ENCODE measurements at places on chromosomes 11 and 22.
A peak's percentile ranks its signal among the peaks of the same experiment; 100 is the strongest.

DNA sequence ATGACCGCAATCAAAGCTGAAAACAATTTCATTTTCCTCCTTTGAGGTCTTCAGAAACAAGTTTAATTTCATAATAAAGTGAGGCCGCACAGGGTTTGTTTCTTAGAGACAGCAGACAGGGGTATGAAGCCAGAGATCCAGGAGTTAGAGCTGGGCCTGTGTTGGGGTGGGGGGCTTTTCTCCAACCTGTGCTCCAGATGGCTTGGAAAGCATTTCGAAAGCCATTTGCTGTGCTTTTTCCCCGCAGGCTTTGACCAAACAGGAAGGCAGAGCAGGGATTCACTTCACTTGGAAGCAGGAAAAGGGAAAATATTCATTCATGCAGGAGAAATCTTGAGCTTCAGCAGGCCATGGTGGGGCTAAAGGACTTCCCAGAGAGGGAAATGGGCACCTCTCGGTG lies 617.4 kb downstream of the SOX6 start:
- DNase-seq = no peak

DNA sequence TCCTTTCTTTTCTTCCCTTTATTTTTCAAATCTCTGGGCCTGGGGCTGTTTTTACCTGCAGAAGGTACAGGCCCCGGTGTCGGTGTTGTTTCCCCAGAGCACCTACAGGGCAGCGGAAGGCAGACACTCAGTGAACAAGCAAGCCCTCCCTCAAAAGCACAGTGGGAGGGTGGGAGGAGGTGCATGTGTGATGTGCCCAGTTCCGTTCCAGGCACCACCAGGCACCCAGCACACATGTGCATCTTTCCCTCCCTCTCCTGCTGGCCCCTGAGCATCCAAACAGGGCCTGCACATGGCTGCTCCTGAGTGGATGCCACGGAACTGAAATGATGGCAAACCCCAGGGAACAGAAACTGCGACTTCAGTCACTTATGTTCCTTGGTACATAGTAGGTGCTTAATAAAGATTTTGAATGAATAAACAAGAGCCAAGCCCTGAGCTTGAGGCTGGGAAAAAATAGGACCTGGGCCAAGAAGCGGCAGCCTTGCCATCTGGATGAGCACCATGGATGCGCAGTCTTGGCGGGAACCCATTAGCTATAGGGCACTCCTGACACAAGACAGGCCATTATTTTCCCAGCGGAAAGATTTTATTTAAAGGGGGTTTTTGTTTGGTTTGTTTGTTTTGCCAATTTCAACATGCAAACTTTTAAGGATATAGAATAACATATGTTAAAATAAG lies 47.8 kb downstream of the ARRB1 start:
- DNase-seq = no peak

GRCh38 chr11:5596607-5597201 lies at the start of gene TRIM6:
Gene TRIM6, plus strand, starts transcription at chr11:5596637. Its CDS starts 261 bp downstream, at chr11:5596898.
- DNase-seq = no peak

DNA sequence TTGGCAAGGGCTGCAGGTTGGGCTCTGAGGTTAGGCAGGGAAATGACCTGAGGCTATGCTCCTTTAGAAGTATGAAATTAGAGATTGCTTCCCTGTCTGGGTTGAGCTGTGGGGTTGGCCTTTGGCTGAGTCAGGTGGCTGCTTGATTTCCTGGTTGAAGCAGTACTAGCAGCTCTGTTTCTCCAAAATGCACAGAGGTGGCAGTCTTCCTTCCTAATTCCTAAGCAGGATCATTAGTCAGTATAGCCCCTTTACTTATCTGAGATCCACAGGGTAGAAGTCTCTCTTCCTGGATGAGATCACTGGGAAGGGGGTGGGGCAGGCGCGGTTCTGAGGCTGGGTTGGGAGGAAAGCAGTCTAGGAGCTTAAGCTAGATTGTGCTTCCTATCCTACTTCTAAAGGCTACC lies 1917.5 kb downstream of the LRRC4C start:
- no peak for DNase-seq

- peak; percentile 49 for DNase-seq
These were observed 29.4 kb upstream of the SLN start for GRCh38 chr11:107741044-107741823.

DNA sequence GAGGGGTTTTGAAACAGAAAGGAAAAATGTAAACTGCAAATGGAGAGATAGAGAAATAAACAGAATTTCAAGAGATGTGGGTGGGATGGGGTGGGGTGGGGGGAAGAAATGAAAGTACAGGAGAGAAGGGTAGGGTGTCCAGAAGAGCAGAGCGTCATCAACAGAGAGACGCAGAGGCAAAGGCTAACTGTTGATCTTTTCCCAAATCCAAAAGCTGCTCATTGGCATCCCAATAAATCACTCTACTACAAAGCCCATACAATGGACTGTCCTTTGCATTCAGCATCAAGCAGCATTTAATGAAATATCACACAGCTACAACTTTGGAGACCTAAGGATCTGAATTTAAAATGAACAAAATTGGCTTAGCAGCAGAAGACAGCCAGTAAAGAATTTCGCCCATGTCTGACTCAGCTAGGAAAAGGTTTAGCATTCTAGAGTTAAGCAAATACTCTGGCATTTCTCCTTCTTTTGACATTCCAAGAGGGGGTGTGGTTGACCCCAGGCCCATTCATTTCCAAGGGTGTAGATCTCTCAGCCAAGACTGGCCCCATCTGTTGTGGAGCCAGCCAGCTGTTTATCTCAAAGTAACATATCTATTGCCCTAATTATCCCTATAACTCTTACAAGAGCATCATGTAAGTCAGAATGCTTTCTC lies 1.5 kb downstream of the RAB30 start:
- no peak for DNase-seq

GRCh38 chr11:111723595-111723994 lies 42.6 kb downstream of the PPP2R1B start:
- DNase-seq = no peak

- DNase-seq = no peak
These were observed 37.8 kb upstream of the SORL1 start for GRCh38 chr11:121414141-121414913.

GRCh38 chr11:46335271-46335670 lies 12.0 kb upstream of the DGKZ start:
- DNase-seq = no peak

- DNase-seq = no peak
These were observed 13.0 kb downstream of the SPATA19 start for GRCh38 chr11:133832096-133832990.

GRCh38 chr22:39851606-39852315 lies 41.8 kb downstream of the ENTHD1 start:
- DNase-seq = no peak

GRCh38 chr11:17612221-17613188 lies 65.4 kb downstream of the OTOG start:
- DNase-seq = no peak

DNA sequence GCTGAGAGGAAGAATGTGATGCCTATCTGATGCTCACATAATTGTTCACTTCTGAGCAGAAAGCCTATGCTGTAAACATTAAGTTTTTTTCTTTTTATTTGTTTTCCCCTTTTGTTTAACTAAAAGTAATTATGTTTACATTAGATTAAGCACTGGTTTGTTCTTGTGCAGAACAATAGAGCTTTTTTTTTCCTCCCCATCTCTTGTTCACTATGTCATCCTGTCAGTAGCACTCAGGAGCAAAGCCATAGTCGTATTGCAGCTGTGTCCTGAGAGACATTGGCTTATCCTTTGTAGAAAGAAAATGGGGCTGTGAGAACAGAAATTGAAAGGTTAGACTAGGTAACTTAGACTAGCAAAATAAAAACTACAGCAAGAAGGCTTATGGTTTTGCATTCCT lies 301.8 kb upstream of the RAG2 start:
- no peak for DNase-seq

DNA sequence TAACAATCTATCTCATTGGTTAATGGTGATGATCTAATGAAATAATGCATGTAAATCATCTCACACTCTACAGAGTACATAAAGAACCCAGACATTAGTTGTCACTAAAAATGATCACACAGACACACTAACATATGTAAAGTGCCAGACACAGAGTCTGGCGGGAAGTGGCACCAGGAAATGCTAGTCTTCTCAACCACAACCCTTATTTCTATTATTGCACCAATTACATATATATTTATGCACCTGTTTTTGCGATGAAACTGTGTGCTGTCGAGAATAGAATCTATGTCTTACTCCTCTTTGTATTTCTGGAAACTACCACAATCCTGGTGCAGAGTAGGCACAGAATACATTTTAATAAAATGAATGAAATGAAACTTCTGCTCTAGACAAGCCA lies 25.9 kb upstream of the POU2AF3 start:
- DNase-seq = no peak

Data from RPMI8226 (cell line).